ENCODE measurements at places on chromosomes 2 and 18. TPM values are rescaled to one million over a fixed set of nuclear protein-coding genes. Genes with fewer than 3 reads are reported as not detected.

Gene NPPC
- total RNA-seq = not detected

Gene RUFY4
- not detected for total RNA-seq

Gene NEDD4L
- 11.4 TPM for total RNA-seq

Gene TNS1
- 18.3 TPM for total RNA-seq

Gene COBLL1
- 0.67 TPM for total RNA-seq

Gene PAPOLG
- total RNA-seq = 6.1 TPM

Gene ITGB6
- total RNA-seq = 0.17 TPM

Gene YPEL5
- 23.8 TPM for total RNA-seq

Gene ACTR2
- total RNA-seq = 78.0 TPM

Gene IL37
- not detected for total RNA-seq

Gene STK36
- total RNA-seq = 11.4 TPM

Measured in bronchus fibroblast of lung (primary cell).